Amniotic stem cell (primary cell): ENCODE measurements at places on chromosomes 1 and 21.

DNA sequence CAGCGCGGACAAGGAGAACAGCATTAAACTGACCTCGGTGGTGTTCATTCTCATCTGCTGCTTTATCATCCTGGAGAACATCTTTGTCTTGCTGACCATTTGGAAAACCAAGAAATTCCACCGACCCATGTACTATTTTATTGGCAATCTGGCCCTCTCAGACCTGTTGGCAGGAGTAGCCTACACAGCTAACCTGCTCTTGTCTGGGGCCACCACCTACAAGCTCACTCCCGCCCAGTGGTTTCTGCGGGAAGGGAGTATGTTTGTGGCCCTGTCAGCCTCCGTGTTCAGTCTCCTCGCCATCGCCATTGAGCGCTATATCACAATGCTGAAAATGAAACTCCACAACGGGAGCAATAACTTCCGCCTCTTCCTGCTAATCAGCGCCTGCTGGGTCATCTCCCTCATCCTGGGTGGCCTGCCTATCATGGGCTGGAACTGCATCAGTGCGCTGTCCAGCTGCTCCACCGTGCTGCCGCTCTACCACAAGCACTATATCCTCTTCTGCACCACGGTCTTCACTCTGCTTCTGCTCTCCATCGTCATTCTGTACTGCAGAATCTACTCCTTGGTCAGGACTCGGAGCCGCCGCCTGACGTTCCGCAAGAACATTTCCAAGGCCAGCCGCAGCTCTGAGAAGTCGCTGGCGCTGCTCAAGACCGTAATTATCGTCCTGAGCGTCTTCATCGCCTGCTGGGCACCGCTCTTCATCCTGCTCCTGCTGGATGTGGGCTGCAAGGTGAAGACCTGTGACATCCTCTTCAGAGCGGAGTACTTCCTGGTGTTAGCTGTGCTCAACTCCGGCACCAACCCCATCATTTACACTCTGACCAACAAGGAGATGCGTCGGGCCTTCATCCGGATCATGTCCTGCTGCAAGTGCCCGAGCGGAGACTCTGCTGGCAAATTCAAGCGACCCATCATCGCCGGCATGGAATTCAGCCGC lies 2.5 kb downstream of the S1PR1 start:
- DNase-seq: no peak

DNA sequence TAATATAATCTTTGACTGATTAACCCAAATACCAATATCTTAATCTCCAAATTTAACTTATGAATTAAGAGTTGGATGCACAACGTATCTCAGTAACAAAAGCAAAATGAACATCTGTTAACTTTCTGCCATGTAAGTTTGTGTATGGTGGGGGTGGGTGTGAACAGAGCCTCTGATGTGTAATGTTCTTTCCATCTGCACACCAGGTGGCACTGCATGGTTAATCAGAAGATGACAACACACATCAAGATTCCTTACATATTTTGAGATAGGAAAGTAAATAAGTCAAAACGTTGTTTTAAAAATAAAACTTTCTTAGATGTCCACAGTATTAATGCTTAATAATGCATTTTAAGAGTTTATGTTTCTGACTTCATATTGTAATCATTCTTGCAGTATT lies 251.9 kb downstream of the DPYD start:
- no peak for DNase-seq

DNA sequence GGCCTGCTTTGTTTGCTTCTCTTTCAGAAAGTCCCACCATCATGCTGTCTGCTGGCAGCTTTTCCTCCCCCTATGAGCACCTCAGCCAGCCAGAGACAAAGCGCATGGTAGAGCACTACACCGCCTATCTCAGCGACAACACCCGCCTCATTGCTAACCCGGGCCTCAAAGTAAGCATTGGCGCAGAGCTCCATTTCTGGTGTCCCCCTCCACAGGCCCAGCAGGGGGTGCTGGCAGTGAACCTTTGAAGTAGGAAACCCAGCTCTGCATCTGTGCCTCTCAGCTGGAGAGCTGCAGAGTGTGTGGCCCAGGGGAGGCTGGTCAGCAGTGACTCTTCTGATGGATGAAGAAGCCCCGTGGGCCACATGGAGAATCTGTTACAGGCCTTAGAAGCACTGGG lies 81.2 kb upstream of the RAVER2 start:
- no peak for DNase-seq

GRCh38 chr1:15531003-15531402 lies 4.4 kb downstream of the DNAJC16 start:
- no peak for DNase-seq

DNA sequence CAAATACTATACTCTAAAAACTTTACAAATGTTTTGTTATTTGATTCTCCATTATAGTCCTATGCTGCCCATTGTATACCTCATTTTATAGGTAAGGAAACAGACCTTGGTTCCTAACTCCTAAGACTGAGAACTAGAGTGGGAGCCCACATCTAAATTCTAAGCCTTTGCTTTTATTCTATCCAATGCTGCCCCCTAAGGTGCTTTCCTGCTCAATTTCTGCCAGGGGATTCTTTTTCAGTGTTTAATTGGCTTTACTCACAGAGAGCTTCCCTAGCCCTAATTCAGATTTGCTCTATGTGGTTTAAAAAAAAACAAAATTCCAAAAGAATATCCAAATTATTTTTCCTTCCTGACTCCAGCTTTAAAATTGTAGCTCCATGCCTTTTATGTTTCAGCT lies 64.5 kb downstream of the KIF14 start:
- no peak for DNase-seq

GRCh38 chr1:153774780-153775457 lies at the start of gene SLC27A3:
SLC27A3 (plus strand) TSS chr1:153775407; CDS start chr1:153775498, 91 bp downstream.
- no peak for DNase-seq

- DNase-seq: no peak
Measured at GRCh38 chr1:224267925-224268324, 62.0 kb downstream of the NVL start.

- peak; percentile 56 for DNase-seq
Measured at GRCh38 chr1:62295921-62296491, 23.2 kb downstream of the KANK4 start.

- no peak for DNase-seq
Measured at GRCh38 chr1:30971496-30971895, 62.9 kb upstream of the SDC3 start.

- no peak for DNase-seq
Measured at GRCh38 chr1:59500950-59501742, 204.3 kb downstream of the FGGY start.

DNA sequence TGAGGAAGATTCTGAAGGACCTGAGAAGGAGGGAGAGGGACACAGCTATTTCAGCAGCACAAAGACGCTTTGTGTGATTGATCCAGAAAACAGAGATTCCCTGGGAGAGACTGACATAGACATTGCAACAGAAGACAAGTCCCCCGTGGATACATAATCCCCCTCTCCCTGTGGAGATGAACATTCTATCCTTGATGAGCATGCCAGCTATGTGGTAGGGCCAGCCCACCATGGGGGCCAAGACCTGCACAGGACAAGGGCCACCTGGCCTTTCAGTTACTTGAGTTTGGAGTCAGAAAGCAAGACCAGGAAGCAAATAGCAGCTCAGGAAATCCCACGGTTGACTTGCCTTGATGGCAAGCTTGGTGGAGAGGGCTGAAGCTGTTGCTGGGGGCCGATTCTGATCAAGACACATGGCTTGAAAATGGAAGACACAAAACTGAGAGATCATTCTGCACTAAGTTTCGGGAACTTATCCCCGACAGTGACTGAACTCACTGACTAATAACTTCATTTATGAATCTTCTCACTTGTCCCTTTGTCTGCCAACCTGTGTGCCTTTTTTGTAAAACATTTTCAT lies 161.3 kb upstream of the SGIP1 start:
- DNase-seq: no peak

GRCh38 chr1:65911679-65912078 lies 119.0 kb downstream of the PDE4B start:
- DNase-seq: no peak

GRCh38 chr1:171788696-171789095 lies 7.2 kb downstream of the METTL13 start:
- DNase-seq: peak; percentile 43

DNA sequence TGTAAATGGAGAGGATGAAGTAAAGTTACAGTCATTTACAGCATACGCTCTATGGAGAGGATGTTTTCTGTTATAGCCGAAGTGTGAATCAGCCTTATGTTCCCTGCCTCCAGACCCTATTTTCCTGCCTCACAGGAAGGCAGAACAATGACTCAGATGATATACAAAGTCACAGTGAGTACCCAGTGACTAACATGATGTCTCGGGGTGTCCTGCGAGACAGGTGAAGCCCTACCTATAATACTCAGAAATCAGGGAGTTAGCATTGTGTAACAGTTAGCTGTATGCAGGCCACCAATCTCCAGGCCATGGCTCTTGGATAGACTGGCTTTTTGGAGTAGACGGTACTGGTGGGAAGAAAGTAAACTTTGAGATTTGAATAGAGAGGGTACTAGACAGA lies 55.6 kb upstream of the FBXO28 start:
- DNase-seq: no peak

DNA sequence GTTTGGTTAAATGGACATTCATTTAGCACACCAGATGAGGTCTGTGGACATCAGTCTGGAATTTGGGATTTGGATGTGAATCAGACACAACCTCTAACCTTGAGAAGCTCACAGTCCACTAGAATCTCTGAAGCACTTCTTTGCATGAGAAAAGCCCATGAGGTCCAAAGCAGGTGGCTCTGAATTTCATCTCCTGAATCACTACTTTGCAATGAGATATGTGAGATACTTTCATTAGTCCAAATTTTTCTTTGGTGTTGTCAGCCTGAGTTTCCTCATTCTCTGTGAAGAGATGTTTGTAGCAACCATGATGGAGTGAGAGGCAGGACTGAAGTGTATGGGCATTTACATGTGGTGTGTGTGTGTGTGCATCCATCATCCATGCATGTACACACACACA lies 16.5 kb upstream of the LCE2D start:
- no peak for DNase-seq

- DNase-seq: no peak
Measured at GRCh38 chr1:77668924-77669449, 13.5 kb downstream of the ZZZ3 start.

GRCh38 chr1:42006836-42007235 lies 88.1 kb upstream of the HIVEP3 start:
- no peak for DNase-seq

- no peak for DNase-seq
Measured at GRCh38 chr1:223717695-223718363, 5.5 kb downstream of the CAPN2 start.

DNA sequence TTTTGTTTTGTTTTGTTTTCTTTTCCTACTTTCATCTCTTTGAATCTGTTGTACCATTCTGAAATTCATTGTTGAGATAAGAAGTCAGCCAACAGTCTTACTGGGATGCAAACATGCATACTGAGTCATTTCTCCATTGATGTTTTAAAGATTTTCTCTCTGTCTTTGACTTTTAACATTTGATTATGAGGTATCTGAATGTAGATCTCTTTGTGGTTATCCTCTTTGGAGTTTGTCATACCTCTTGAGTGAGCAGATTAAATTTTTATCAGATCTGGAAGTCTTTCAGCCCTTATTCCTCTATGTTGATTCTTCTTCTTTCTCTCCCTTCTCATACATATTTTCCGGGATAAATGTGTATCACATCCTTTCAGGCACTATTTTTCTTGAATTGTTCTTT lies 406.9 kb upstream of the NCAM2 start:
- no peak for DNase-seq

- DNase-seq: no peak
Measured at GRCh38 chr1:12180315-12180714, 13.5 kb downstream of the TNFRSF1B start.

- no peak for DNase-seq
Measured at GRCh38 chr1:112576240-112576639, 42.7 kb downstream of the ST7L start.

GRCh38 chr1:86852289-86852688 lies 61.6 kb downstream of the SELENOF start:
- no peak for DNase-seq

DNA sequence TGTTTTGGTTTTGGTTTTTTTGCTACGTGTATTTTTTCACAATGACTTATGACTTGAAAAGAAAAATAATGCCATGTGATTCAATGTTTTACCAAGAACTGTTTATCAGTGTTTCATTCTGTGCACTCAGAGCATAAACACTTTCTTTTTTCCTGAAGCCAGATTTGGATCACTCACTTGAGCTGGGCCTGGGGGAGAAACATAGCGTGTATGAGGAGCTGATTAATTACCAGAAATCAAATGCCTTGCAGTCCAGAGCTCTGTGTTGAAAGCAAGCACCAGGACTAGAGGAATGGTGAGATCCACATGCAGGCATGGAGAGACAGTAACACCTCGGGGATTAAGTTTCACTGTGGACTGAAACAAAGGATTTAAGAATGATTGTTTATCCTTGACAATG lies 642.1 kb upstream of the ADGRL2 start:
- DNase-seq: no peak

DNA sequence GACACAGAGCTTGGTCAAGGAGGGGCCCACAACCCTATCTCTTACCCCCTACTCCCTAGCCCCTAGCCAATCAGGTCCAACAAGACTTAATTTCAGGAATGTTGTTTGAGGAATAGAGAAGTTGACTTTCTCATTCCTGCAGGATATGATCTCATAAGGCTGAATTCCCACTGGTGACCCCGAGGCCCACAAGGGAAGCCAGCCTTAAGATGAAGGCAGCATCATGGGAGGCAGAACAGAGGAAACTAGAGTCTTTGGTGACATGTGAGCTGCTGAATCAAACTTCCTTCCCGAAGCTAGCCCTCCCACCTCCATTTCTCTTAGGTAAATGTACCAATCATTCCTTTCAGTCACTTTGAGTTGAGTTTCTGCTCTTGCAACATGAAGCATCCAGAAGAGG lies 9.1 kb upstream of the PDIK1L start:
- no peak for DNase-seq

DNA sequence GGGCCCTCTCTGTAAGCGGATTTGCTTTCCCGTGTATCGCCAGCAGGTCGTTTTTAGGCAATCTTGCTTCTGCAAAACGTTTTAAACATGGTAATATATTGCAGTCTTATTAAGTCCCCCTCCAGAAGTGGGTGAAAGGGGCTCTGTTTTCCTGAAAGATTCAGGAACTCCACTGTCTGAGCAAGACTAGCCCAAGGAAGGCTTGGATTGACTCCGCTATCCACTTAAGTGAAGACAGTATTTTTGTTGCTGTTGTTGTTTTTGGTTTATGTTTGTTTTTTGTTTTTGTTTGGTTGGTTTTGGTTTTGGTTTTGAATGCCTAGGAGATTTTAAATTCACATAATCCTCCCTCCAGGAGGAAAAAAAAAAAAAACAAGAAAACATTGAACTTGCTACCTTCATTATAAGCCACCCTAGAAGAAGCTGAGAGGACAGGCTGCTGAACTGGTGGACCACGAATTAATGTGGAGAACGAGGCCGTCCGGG lies 29.1 kb upstream of the NFIA start:
- no peak for DNase-seq
